ENCODE measurements at places on chromosomes 3 and 15.

DNA sequence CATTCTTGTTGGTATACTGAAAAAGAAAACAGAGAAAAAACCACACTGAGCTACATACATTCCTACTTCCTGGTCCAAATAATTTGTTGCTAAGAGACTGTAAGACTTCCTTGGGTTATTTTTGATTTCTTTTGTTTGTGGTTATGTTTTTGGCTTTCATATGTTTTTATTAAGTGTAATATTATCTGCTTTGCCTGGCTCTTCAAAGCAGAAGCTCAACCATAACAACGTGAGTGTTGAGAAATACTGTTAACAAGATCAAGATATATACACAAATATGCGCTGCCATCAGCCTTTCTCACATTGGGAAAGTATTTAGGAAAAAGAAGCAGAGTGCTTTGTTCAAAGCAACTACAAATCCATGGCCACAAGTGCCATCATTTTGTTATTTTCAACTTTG, 556.2 kb upstream of the CBLB start:
- no peak for DNase-seq

DNA sequence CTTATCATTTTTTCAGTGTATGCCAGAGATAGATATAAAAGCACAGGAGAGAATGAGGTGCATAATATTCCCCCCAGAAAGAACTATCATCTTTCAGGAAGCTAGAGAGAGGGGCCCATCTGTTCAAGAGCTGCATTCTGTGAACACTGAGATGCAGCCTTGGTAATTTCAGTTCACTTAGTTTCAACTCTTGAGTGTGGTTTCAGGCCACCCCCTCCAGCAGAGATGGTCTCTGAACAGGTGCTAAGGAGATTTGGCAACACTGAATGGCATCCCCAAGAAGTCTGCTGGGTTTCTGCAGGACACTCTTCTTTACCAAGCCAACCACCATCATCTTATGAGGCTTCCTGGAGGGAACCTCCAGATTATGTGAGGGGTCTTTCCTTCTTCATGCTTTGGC, 30.4 kb upstream of the LIMD1 start:
- no peak for DNase-seq

GRCh38 chr3:138594150-138594934, at the start of gene CEP70:
TSS of gene CEP70 (minus strand) at chr3:138594260. CDS start at chr3:138572927, 21,333 bp downstream.
- DNase-seq = no peak

- DNase-seq = no peak
Measured at GRCh38 chr15:61216519-61216918, 12.6 kb downstream of the RORA start.

GRCh38 chr15:99546441-99547100, 19.2 kb upstream of the MEF2A start:
- no peak for DNase-seq

DNA sequence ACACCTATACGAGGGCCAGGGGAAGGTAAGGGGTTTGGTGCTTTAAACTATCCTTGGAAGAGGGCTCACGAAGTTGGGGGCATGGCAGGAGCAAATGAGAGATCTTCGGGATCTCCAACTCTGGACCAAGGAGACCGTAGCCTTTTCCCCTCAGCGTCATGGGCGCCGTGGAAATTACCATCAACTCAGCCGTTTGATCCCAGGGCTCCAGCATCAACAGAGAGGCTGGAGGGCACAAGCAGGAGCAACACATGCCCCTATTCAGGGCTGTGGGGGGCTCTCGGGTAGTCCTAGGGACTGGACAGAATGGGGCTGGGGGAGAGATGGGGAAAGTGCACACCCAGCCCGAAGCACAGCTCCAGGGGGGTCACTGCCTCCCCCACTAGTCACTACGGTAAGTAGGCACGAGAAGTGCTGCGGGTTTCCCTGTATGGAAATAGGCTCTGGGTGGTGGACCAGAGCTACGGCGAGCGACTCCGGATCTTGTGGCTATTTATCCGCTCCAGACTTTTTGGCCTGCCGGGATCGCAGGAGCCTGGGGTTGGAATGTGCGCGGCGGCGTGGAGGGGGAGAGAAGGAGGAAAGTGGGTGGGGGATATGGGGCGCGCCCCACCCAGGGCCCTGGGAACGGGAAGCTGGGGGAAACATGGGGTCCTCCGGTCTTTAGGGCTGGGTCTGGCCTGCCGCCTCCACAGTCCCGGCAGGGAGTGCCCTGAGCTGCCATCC, 539 bp upstream of the LAMB2 start:
- no peak for DNase-seq

DNA sequence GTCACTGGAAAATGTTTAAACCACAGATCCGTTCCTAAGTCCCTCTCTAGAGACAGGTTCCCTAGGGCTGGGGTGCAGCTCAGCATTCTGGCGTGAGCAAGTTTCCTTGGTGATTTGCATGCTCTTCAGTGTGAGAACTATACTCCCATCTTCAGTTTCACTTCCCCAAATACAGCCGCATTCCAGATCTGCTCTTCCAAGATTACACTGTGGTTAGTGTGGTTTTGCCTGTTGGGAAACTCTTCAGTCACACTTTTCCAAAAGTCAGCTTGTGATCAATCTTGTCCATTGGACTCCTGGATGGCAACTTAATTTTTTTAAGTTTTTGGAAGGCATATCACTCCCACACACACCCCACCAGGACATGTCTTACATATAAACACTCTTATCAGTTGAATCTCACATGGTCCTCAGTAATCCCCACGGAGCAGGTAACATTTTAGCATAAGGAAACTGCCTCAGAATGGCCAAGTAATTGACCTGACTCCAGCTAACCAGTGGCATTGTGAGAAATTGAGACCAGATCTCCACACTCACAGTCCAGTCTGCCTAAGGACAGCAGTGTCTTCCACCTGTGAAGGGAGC, 33.5 kb upstream of the PTPN23 start:
- no peak for DNase-seq

DNA sequence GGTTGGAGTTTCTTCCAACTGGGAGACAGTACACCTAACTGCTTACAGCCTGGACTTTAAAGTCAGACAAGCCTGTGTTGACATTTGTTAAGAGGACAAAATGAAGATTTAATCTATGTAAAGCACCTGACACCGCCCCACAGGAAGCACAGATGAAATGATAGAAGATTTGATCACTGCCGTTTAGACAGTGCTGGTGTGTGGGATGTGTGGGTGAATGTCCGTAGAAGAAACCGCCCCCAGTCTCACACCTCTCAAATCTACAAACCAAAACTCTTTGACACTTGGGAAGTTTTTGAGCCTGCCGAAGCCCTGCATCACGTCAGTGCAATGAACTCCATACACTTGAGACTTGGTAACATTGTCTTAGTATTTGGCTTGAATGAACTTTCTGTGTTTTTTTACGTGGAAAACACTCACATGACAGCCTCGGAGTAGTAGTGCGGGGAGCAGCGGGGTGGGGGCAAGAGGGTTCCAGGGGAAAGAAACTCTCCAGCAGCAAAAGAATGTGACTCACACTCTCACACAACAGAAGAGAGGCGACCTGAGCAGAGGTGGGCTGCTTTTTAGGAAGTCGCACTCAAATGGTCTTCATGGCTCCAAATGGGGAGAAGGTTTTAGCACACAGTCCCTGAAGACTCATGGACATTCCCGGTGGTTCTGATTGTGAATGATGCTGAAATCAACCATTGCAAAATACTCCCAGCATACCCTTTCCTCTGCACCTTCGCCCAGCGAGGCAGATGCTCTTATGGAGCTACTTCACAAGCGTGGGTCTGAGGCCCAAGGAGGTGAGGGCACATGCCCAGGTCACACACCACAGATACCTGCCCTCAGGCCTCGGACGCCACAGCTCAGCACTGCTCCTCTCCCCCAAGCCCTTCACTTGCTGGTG, 79.2 kb downstream of the SRGAP3 start:
- no peak for DNase-seq

- no peak for DNase-seq
Measured at GRCh38 chr15:55513152-55513551, 5.1 kb upstream of the DNAAF4 start.

DNA sequence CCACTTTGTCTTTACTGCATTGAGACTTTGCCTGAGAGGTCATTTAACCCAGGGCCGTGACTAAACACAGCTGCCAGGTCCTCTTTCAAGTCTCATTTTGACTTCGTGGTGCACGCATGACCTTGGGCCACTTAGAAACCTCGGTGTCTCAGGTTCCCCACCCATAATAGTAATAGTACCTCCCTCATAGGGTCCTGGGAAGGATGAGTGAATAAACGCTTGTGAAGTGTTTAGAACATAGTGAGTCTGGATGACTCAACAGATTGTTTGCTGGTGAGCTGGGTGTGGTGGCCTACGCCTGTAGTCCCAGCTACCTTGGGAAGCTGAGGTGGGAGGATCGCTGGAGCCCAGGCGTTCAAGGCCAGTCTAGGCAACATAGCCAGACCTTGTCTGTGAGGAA, 56.3 kb downstream of the BDH1 start:
- no peak for DNase-seq

- DNase-seq = no peak
Measured at GRCh38 chr3:188446766-188447165, 292.8 kb downstream of the LPP start.

GRCh38 chr3:148631124-148631903, 66.4 kb upstream of the AGTR1 start:
- DNase-seq = no peak

- DNase-seq = no peak
Measured at GRCh38 chr15:90004671-90005070, 3.5 kb downstream of the ZNF710 start.

- DNase-seq = no peak
Measured at GRCh38 chr15:36951731-36952247, 148.6 kb downstream of the MEIS2 start.

DNA sequence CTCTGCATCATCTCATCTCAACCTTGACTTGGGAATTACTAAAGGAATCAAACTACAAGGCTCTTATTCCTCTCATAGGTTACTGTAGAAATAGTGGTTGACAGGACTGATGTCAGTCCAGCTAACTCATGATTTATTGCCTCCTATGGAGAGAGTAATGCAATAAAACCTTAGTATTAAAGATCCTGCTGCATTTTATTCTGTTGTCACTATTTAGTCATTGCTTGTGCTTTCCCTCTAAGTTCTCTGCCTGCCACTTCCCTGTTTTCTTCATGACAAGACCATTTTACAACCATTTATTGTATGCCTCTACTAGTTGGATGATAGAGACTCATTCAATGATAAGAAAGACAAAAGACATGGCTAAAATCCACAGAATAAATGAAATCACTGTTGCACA, 134.1 kb upstream of the GRM7 start:
- no peak for DNase-seq

DNA sequence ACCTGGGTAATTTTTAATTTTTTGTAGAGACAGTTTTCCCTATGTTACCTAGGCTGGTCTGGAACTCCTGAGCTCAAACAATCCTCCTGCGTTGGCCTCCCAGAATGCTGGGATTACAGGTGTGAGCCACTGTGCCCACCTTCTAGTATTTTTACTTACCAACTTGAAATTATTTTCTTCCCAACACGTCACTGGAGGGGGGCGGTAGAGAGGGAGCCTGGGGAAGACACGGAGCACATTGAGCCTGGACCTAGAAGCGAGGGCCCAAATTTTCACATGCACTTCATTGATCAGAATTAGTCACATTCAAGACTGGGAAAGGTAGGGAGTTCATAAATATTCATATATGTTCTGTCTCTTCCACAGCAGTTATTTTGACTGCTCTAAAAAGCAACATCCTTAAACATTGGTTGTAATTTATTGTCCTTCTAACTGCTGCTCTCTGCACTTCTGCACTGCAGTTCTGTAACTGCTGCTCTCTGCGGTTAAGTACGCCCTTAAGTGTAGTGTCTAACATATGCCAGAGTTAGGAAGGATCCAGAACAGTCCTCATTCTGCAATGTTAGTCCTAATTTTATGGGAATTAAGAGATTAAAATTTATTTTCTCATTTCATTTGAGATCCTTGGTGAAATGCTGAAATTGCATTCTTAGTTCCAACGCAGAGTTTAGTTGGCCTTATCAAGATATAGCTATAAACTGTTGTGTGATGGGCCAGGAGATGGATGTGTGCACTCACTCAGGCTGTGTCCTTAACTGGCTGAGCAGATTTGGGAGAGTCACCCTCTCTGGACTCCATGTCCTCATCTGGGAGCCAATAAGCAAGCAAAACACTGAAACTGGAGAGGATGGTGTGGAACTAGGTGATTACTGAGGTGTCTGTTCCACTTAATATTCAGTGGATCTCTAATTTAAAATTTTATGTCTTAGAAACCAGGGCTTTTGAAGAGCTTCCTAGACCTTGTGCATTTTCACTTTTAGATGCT, 98.2 kb downstream of the STRIT1 start:
- DNase-seq = no peak

DNA sequence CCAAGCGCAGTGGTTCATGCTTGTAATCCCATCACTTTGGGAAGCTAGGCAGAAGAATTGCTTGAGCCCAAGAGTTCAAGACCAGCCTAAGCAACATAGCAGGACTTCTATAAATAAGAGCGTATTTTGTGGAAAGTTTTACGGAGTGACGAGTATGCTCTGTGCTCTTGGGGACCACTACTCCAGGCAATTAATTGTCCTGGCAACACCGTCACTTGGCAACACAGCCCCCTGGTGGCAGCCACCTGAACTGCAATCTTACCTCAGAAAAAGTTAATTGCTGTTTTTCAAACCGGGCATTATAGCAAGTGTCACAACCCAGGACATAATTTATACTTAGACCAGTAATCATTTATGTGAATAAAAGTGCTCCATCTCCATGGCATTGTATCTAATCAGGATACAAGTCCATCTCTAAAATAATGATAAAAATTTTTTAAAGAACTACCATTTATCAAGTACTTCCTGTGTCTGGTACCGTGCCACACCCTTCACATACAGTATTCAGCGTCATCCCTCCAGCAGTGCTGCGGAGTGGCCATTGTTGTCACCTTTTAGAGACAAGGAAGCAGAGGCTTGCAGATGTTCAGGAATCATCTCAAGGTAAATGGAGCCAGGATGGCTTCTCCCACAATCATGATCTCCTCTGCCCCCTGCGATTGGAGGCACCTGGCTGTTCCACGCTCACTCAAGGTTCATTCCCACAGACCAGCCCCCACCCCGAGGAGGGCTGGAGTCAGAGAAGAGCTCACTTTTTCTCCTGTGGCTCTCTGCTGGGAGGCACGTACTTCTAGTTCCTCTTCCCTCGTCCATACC, 34.5 kb downstream of the PLA2G4D start:
- DNase-seq = peak; percentile 31

DNA sequence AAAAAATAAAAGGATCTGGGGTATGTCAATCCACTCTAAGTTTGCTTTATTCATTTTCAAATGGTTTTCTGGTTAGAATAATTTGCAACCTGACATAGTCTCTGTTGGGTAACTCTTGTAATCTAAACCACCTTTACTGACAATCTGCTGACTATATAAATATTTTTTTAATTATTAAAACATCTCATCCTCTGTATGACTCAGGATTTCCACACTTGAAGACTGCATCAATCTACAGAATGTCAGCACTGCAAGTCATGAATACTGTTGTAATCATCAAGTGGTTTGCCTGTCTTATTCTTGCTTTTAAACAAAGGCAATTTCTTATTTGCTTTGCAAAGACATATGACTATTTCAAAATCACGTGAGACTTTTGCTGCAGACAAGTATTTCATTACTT, 42.1 kb downstream of the VGLL3 start:
- DNase-seq = no peak

Measured in activated naive CD4-positive, alpha-beta T cell (primary cell).